ENCODE measurements at places on chromosomes 16 and 17.
A peak's percentile ranks its signal among the peaks of the same experiment; 100 is the strongest.

GRCh38 chr16:85446951-85447692 is 166.0 kb upstream of the GSE1 start:
- no peak for DNase-seq

- DNase-seq: no peak
Observed at GRCh38 chr16:82033006-82033405, 2.0 kb upstream of the HSD17B2 start.

DNA sequence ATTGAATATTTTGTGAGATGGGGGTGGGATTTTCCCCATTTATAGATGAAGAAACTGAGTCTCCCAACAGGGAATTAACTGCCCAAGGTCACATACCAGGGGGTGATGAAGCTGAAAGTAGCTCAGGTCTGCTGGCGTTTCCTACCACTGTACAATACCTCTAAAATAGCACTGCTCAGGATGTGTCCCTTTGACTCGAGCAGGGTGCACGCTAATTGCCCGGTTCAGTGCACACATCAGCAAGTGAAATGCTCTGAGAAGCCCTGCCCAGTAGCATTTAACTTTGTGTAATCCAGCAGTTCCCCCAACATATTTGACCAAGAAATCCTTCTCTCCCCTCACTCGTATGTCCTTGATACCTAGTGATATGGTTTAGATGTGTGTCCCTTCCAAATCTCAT is 50.1 kb upstream of the DDX52 start:
- no peak for DNase-seq

GRCh38 chr17:55660178-55660886 is 62.3 kb downstream of the TMEM100 start:
- DNase-seq: no peak

- no peak for DNase-seq
Observed at GRCh38 chr16:28292731-28293600, 641 bp downstream of the SBK1 start.

GRCh38 chr16:52548261-52549010 is 1.5 kb upstream of the TOX3 start:
- no peak for DNase-seq

DNA sequence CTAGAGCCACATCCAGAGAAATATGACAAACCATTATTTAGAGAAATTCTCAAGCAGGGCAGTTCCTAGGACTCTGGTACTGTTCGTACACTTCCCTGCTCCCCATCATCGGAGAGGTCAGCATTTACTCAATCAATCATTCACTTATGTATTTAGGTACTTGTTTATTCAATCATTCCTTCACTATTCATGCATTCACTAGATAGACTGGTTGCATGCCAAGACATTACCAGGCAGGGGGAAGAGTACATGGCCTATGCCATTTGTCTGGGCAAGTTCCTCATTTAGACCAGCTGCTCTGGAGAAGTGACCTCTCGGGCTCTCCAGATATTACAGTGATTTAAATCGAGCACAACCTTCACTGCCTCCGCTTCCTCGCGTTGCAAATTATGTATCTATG is 603.4 kb downstream of the KCNJ2 start:
- no peak for DNase-seq

DNA sequence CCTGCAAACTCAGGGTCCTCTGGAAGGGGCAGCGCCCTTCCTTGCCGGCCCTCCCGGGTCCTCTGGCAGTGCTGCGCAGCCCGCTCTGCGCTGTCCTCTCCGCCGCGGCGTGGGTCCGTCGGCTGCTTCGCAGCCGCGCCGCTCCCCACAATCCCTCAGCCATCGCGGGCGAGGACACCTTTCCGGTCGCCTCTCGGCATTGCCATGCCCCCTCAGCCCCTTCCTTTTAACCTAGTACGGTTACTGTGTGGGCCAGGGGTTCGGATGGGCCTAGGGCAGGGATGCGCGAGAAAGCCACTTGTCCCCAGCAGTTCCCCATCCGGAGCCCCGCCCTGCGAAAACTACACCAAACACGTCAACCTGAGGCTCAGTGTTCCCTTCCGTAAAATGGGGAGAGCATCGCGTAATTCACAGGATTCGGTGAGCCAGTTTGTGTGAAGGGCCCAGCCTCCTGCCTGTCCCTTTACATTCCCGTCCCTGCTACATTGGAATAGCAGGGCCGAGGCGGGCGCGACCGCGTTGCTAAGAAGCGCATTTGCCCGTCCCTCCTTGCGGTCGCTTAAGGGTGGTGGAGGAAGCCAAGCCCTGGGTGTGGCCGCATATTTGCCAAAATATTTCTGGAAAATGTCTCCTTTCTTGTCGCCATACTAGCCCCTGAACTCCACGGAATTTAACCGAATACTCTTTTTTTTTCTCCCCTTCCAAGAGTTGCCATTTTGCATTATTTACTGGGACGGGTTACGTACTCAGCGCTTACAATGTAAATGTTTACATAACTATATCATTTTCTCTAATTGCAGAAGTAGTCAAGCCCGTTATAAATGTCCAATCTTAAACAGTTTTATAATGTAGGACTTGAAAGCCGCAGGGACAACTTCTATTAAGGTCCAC is 13.2 kb downstream of the COPZ2 start:
- peak; percentile 54 for DNase-seq

DNA sequence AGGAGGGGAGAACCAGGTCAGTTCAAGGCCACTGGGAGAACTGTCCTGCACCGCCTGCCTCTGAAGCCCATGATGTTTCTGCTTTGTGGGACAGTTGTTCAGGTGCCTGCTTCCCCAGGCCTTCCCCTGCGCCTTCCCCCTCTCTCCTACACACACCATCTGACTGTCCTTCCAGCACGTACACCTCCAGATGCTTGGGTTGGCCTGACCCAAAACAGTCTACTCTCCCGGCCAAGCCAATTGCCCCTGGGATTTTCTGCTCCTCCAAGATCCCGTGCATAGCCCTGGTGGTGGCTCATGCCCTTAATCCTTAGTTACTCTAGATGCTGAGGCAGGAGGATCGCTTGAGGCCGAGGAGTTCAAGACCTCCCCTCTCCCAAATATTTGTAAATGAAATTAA is 684 bp upstream of the RSAD1 start:
- no peak for DNase-seq

- no peak for DNase-seq
Observed at GRCh38 chr16:15404792-15405191, 9.2 kb downstream of the MPV17L start.

GRCh38 chr16:2970563-2970962 is 1.4 kb downstream of the PAQR4 start:
- no peak for DNase-seq

- no peak for DNase-seq
Observed at GRCh38 chr16:26816885-26817571, 249.7 kb upstream of the C16orf82 start.

- DNase-seq: no peak
Observed at GRCh38 chr17:17853811-17854447, 17.1 kb upstream of the SREBF1 start.

GRCh38 chr16:2328428-2328827 is 12.1 kb downstream of the ABCA3 start:
- no peak for DNase-seq

- no peak for DNase-seq
Observed at GRCh38 chr17:72053036-72053435, 67.8 kb upstream of the SOX9 start.

GRCh38 chr16:6524501-6524900 is 808.1 kb upstream of the RBFOX1 start:
- no peak for DNase-seq

- no peak for DNase-seq
Observed at GRCh38 chr17:17419631-17420030, 57.2 kb upstream of the MED9 start.

DNA sequence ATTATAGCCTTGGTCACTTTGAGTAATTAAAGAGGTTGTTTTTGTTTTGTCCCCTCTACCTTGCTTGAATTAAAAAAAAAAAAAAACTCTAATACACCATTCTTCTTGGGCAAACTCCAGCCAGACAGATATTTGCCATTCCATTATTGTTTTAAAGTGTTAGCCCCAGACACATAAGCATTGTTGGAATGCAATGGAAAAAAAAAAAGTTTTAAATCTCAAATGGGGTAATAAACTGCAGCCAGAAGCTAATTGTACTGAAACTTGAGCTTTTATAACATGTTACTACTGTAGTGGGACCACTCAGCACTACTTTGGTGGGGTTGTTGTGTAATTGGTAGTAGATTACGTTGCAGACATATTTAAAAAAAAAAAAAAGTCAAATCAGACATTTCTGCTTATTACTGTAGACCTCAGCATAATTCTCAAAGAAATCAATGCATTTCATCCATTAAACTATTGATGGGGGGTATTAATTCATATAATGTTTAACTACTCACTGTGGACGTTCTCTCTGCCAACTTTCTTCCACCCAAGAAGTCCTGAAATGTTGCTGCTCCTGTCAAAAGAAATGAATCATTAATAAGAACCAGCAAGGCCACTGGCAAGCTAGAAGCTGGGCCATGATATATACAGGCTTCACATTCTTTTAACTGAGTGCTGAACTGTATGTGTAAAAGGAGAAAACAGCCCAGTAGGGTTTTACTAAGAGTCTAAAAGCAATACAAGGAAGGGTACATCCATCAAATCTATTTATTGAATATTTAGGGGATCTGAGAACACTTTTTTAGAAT is 626.6 kb upstream of the SOX9 start:
- no peak for DNase-seq

GRCh38 chr16:1561266-1561665 is 27.8 kb downstream of the TMEM204 start:
- no peak for DNase-seq

- DNase-seq: no peak
Observed at GRCh38 chr17:34886831-34887230, 74.4 kb downstream of the CCT6B start.

DNA sequence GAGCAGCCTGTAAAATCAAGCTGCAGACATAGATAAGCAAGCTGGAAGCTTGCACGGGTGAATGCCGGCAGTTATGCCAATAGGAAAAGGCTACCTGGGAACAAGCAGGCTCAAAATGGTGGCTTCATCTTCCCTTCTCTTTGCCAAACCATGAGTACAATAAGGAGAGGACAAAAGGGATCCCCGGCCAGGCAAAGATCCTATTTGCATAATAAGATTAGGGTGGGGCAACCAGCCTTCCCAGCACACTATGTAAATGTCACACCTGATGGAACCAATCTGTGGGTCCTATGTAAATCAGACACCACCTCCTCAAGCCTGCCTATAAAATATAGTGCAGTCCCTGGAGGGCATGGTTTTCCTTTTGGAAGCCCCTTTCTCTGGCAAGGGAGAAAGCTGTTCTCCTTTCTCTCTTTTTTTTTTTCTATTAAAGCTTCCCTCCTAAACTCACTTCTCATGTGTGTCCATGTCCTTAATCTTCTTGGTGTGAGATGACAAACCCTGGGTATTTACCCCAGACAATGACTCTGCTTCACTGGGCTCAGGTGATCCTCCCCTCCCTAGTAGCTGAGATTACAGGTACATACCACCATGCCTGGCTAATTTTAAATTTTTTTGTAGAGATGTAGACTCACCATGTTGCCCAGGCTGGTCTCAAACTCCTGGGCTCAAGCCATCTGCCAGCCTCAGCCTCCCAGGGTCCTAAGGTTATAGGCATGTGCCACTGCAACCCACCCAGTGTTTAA is 44.2 kb downstream of the PSMD12 start:
- no peak for DNase-seq

DNA sequence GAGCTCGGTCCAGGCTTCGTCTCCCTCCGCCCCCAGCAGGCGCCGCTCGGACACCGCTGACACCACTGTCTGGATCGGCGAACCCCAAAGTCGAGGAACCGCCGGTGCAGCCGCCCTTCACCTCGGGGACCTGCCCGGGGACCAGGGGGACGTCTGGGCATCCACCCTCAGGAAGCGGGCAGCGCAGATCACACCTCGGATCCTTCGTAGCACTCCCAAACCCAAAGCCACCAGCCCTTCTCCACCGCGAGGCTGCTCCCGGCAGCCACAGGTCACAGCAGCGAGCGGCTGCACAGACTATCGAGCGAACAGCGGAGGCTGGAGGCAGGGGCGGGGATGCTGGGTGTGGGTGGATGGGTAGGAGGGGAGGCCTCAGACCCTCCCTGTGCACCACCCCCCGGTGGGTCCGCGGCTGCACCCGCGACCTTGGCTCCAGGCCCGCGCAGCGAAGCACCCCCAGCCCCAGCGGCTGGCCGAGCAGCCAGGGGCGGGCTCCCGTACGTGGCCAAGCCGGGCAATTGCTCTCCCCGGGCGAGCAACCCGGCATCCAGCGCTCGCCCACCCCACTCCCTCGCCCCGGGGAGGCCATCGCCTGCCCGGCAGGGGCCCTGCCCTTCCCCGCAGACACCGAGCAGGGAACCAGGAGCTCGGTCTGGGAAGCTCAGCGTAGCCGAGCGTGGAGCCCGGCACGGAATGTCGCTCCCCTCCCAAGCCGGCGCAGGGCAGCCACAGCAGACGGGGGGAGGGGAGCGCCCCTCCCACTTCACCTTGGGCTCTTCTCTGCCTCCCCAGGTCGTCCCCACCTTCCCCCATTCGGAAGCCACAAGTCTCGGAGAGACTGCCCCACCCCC is 1.0 kb downstream of the SDK2 start:
- no peak for DNase-seq

DNA sequence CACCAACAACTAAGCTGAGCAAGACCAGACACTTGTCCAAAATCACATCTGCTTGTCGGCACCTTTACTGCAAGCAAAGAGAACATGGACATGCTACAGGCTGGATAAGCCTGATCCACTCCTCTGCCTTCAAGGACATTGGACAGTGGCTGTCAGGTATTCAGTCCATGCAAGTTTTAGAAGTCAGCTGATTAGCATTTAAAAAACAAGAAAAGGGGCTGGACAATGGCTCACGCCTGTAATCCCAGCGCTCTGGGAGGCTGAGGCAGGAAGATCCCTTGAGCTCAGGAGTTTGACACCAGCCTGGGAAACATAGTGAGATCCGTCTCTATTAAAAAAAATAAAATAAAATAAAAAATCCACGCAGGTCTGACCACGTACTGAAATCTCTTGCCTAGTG is 20.3 kb downstream of the PARN start:
- no peak for DNase-seq

- DNase-seq: no peak
Observed at GRCh38 chr17:56290802-56291118, 137.5 kb downstream of the ANKFN1 start.

GRCh38 chr16:87034317-87034716 is 282.9 kb downstream of the C16orf95 start:
- DNase-seq: no peak

GRCh38 chr17:41060052-41060604 is at the start of gene KRTAP2-3:
KRTAP2-3 (minus strand) TSS chr17:41060114; CDS start chr17:41060050, 64 bp downstream.
- DNase-seq: no peak

- DNase-seq: peak; percentile 68
Observed at GRCh38 chr17:28549236-28550132, 2.9 kb downstream of the UNC119 start.

DNA sequence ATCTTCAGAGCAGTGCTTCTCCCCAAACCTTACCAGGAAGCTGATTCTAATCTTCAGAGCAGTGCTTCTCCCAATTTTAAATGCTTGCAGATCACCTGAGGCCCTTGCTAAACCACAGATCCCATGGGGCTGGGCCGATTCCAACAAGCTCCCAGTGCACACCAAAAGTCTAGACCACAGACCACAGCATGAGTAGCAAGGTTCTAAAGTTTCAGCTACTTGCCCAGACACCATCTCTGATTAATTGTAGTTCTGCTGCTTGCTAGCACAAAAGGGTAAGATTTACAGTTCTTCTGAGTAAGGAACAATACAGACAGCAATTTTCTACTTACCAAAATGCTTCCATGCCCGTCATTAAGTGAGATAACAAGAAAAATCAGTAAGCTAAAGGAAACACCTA is 12.2 kb downstream of the CLEC3A start:
- DNase-seq: no peak

- no peak for DNase-seq
Observed at GRCh38 chr17:65055280-65055707, 1.2 kb downstream of the GNA13 start.

GRCh38 chr16:75262104-75262799 is 10.8 kb upstream of the BCAR1 start:
- no peak for DNase-seq

Data from CD4-positive, alpha-beta T cell treated with Interleukin-2 at 100 ng/mL for 4 hours (primary cell).